RPMI7951 (cell line): ENCODE measurements at places on chromosomes 2 and 18.
A peak's percentile ranks its signal among the peaks of the same experiment; 100 is the strongest.

GRCh38 chr18:55398858-55399257 is 189.1 kb downstream of the TCF4 start:
- DNase-seq, result no peak

DNA sequence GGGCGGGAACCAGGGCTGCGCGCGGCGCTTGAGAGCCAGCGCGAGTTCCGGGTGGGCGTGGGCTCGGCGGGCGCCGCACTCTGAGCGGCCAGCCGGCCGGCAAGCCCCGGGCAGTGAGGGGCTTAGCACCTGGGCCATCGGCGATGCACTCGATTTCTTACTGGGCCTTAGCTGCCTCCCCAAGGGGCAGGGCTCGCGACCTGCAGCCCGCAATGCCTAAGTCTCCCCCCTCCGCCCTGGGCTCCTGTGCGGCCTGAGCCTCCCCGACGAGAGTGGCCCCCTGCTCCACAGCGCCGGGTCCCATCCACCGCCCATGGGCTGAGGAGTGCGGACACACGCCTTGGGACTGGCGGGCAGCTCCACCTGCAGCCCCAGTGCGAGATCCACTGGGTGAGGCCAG is 36.5 kb upstream of the MAP2 start:
- no peak for DNase-seq

GRCh38 chr18:6039055-6039454 is 143.7 kb upstream of the TMEM200C start:
- DNase-seq, result no peak

DNA sequence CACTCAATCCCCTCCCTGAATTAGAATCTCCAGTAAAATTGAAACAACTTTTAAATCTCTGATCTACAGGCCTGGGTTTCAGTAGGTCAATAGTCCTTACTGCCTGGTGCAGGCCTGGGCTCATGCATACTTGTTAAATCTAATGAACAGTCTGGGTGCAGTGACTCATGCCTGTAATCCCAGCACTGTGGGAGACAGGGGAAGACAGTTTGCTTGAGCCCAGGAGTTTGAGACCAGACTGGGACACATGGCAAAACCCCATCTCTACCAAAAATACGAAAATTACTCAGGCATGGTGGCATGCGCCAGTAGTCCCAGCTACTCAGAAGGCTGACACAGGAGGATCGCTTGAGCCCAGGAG is 94.7 kb upstream of the SP3 start:
- DNase-seq, result peak; percentile 29

- no peak for DNase-seq
Observed at GRCh38 chr2:148928395-148928794, 53.4 kb downstream of the KIF5C start.

DNA sequence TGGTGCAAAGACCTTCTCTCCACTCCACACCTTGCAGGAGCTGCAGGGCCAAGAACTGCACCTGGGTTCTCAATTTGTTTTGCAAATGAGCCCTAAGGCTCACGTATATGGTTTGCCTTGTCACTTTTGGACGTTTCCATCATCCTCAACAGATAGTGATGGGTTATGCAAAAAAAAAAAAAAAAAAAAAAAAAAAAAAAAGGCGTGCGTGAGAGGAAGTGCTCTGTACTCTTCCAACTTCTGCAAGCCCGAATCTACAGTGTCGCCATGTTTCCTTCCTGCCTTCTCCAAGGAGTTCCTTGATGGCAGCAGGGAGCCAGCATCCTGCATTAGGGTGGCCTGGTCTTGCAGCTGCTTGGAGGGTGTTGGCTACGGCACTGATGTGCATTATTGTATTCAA is 4.0 kb upstream of the INHBB start:
- no peak for DNase-seq

DNA sequence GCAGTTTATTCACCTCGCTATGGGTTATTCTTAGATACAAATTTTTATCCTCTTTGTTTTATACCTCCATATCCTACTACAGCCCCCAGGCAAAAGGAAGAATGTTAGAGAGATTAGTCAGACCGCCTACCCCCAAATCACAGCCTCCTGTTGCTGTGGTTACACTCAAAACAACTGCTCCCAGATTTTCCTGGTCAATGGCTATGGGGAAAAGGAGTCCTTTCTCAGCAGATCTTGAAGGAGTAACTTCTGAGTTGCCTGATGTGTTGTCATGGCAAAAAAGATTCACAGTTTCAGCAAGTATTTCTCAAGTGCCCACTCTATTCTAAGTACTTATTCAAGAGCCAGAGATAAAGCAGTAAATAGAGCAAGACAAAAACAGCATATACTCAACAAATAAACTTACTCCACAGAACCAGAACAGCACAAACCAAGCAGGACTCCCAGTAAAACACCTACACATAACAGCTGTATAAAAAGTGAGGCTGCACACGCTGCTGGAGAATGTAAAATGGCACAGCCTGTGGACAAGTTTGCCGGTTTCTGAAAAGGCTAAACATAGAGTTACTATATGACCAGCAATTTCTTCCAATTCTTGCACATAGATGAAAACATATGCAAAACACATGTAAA is 104.8 kb downstream of the NOL10 start:
- DNase-seq, result peak; percentile 98

DNA sequence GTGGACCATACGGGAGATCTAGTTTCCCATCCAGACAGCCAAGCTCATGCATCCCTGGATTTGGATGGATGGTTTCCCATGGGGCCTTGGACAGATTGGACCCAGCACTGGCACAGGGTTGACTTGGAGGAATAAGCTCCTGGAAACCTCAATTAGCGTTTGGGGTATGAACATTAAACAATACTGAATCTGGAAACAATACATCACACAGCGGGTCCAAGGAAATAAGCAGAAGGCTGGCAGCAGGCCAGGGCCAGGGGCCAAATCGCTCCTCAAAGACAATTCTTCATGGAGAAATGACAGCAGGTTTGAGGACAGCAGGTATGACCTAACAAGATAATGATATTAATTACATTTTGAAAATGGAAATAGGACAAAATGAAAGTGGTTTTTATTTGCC is 540.6 kb downstream of the RIT2 start:
- no peak for DNase-seq

GRCh38 chr18:69330385-69331005 is 70.2 kb upstream of the DOK6 start:
- DNase-seq, result no peak

- no peak for DNase-seq
Observed at GRCh38 chr2:31365834-31366505, 48.6 kb downstream of the XDH start.

GRCh38 chr18:44744161-44745121 is 63.8 kb downstream of the SETBP1 start:
- no peak for DNase-seq

DNA sequence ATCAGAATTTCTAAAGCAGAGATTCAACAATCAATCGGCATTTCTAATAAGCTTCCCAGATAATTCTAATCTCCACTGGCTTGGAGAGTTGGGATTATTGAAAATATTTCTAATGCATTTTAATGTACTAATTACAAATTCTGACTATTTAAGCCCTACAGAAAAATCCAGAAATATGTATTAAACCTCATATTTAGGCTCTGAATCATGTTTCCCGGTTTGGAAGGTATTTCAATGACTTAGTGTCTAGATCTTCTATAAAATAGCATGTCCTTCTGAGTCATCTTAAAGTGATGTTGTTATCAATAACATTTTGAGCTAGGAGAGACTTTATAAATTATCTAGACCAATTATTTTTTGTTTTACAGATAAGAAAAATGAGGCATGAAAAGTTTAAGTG is 258.8 kb upstream of the NRXN1 start:
- DNase-seq, result no peak

DNA sequence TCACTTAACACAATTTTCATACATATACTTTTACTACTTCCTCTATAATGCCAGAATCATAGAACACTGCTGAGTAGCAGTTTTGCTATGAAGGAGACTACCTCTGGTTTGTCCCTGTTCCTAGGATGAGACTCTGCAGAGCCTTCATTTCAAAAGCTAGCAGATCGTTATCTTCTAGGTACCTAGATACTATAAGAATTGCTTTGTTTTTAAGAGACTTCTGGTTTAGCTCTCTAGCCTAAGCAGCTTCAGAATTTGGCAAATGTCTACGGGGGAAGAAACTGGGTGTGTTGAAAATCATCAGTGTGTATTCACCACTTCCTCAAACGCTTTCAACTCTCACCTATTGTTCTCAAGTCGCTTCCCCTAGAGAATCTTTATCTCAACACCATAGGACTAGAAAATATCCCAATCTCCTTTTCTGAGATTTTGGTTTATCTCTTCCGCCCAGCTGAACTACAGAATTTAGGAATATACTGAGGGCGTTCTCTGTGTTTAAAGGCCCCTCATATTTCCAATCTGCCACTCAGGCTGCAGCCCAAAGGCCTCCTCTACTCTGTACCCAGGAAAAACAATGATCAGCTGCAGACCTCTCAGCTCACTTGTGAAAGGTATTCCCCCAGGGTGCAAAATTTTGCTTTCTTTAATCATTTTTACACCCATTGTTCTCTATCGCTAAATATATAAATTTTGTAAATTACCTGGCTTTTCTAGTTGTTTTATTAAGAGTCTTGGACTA is 28.7 kb downstream of the SMAD2 start:
- no peak for DNase-seq
